ENCODE measurements at places on chromosomes 6 and 20.

- peak; percentile 8 for DNase-seq
Observed at GRCh38 chr6:101608703-101609102, 215.2 kb downstream of the GRIK2 start.

GRCh38 chr20:35010405-35011192, 54.9 kb downstream of the MYH7B start:
- no peak for DNase-seq

- no peak for DNase-seq
Observed at GRCh38 chr20:11654766-11655165, 262.9 kb upstream of the BTBD3 start.

GRCh38 chr6:83313882-83314281, 117.0 kb downstream of the ME1 start:
- DNase-seq: no peak

DNA sequence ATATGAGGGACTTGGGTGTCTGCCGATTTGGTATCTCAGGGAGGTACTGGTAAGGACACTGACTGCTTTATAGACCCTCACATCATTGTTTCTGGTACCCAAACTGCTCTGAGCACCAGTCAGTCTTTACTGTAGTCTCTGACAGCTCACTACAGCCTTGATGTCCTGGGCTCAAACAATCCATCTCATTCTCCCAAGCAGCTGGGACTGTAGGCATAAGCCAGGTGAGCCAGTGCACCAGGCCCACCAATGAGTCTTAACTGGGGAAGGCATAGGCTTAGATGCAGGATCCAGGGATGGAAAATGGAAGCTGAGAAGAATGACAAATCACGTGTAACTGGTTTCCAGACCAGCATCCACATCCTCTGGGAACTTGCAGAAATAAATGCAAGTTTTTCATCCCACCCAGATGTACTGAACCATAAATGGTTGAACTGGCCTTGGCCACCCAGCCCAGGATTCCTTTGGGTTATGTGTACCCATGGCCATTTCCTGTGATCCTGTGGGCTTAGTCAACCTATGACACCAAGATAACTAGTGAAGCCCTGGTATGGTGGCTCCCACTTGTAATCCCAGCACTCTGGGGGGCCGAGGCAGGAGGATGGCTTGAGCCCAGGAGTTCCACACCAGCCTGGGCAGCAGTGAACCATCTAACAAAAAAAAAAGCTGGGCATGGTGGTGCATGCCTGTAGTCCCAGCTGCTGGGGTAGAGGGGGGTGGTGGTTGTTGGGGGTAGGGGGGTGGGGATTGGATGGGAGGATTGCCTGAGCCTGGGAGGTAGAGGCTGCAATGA, 5.8 kb downstream of the TUBB start:
- DNase-seq: no peak

DNA sequence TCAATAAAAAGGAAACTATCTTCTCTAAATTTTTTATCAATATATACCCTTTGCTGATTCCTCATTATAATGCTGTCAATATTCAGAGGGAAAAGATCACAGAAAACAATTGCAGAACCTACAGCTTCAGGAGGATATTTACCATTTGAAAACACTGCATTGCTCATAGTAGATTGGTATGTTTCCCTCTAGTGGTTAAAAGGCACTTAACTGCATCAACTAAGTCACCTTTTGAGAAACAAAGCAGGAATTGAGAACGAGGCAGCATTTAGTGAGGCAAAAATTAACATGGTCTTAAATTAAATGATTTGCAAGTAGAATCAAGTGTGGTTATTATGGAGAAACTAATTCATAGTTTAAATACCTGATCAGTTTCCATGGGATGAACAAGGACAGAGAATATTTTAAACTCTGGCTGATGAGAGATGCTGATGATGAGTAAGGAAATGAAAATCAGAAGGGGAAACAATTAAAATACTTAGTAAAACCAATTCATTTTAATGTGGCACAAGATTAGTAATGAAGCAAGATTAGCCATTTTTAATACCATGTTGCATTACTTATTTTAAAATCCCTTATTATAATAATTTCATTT, 642.1 kb downstream of the EPHA7 start:
- DNase-seq: no peak

DNA sequence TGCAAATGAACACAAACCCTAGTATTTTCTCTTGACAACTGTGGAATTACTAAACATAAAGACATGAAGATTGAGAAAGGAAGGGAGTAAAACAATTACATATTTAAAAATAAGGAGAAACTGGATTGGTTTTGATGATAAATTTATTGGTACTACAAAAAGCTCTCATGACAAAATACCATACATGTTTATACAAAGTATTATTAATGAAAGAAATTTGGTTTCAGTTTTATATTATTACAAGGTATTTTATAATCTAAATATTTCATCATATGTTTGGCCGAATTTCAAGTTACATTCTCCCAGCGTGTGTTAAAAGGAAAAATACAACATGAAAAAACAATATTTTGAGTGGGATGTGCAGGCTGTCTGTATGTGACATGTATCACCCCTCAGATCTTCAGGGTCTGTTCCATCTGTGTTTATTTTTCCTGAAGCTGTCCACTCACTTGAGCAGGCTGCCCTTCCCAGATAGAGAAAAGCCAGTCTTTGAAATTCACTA, 568.4 kb downstream of the NKAIN2 start:
- DNase-seq: no peak

DNA sequence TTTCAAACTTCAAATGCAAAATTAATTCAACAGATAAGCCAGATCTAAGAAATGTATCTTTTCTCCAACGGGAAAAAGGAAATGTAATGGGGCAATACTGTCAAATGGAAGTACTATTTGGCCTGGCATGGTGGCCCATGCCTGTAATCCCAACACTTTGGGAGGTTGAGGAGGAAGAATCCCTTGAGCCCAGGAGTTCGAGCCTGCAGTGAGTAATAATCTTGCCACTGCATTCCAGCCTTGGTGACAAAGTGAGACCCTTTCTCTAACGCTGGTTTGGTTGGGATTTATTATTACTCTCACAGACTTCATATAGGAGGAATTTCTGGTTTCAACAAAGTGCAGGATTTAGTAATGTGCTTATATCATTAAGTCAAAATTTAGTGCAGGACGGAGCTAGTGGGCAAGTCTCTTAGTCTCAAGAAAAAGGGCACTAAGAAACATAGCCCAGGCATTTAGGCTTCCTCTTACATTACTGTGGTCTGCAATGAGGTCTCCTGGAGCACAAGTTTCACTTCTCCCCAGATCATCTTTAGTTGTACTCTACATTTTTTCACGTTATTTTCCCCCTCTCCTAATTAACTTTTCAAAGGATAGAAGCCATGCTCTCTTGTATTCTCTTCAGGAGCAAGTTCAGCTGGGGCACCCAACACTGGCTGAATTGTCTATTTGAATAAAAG, 23.1 kb downstream of the TRIM27 start:
- DNase-seq: no peak

- no peak for DNase-seq
Observed at GRCh38 chr6:142074516-142074915, 58.2 kb upstream of the GJE1 start.

DNA sequence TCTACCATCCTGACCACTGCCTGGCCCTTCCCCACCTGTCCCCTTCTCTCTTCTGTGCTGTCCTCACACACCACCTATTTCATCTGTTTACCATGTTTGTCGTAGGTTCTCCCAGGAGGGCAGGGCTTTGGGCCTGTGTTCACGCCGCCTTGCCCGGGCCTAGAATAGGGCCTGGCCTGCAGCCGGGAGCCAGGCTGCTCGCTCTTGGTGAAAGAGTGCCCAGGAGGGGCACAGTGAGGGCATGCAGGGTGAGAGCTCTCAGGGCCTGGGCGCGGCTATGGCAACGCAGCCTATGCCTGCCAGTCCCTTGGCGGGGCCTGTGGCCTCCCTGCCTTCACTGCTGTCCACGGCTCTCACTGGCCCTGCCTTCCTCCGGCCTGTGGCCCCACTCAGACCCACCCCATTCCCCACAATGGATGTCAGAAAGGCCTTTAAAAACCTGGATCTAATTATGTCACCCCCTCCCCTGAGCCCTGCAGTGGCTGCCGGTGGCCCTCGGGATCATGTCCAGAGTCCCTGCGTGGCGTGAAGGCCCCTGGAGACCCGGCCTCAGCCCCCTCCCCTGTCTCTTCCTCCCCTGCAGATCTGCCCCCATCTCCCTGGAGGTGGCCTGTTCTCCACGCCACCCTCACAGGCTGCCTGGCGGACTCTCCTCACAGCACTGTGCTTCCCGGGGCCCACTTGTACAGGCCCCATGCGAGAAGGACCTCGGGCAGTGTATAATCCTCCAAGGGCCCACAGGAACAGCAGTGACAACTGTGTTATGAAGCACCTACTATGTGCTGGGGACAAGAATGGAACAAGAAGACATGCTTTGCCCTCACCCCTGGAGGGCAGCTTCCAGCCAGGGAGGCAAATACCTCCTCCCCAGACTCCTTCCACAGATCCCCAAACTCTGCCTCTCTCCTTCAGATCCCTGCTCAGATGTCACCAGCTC, 22.9 kb upstream of the NOL4L start:
- no peak for DNase-seq
